ENCODE measurements at places on chromosomes 12 and 14.

DNA sequence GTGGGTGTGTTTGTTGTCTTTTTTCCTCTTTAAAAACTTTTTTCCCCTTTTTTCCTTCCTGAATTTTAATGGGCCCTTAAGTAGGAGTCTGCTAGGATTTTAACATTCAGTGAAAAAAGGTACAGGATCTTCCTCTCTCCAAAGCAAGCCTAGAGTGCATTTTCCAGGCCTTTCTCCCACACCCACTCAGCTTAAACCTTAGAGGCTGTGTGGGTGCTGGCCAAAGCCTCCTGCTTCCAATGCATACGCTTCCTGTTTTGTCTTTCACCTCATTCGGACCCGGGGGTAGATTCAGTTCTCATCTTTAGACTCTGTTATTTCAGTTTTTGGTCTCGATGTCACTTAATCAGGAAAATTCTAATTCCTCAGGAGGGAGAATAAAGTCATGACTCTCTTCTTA, 51.2 kb downstream of the TMEM30B start:
- DNase-seq, result no peak

DNA sequence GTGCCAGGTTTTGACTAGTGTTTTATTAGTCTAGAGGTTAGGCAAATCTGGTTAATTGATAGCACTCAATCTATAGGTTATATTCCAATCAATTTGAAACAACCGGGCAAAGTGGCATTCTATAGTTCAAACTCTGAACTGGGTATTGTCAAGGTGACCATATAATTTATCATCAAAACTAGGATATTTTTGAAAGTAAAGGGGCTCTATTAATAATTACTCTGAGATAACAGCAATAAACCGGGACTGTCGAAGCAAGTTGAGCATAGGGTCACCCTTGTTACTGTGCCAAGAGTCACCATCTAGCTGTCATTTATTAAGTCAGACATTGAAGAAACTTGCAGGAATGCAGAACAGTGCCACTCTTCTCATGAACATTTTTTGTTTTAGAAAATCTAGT, 321.2 kb downstream of the RAD51B start:
- no peak for DNase-seq

GRCh38 chr12:59650588-59651228, 54.9 kb downstream of the SLC16A7 start:
- DNase-seq, result no peak

DNA sequence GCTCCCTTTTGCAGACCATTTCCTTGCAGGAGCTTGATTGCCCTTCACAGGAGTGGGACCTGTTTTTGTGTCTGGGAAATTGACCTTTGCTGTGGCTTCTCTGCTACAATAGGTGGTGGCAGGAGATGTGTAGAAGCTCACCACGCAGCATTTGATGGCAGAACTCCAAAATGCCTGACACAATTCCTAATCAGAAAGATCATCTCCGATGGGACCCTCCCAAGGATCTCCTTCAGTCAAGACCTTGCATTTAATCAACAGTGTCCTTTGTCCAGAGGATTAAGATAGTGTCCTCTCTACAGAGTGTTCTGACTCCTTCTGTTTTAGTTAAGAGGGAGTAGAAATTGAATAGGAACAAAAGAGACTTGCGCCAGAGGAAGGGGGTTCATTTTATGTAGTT, 83.6 kb upstream of the DDHD1 start:
- no peak for DNase-seq

- no peak for DNase-seq
Measured at GRCh38 chr14:76958980-76959710, 69.4 kb downstream of the IRF2BPL start.

DNA sequence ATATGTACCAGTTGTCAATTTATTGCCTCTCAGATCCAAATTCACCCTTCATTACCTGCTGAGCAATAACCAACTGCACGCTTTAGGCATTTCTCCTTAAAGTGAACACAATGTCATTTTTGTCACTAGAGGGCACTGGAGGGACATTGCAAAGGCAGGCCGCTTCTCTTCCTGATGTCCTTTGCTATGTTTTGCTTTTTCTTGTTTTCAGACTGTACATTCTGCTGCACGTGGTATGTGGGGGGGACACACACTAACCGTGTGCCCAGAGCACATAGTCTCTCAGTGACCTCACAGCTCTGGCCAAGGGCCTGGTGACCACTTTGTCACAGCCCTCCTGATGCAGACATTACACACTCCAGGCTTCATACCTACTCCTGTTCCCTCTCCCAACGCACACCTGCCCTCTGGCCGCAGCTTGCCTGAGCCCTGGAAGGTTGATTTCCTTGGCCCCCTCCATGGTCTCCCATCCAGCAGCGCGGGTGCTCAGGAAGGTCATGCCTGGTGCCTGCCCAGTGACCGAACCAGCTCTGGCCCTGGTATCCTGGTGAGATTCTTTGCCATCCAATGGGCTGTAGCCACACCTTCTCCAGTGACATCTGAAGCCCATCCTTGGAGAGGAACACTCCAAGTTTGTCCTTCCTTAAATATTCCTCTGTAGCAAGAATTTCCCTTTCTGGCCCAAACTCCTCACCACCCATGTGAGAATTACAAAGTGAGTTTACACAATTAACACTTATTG, 39.9 kb downstream of the MYO1H start:
- DNase-seq, result no peak

DNA sequence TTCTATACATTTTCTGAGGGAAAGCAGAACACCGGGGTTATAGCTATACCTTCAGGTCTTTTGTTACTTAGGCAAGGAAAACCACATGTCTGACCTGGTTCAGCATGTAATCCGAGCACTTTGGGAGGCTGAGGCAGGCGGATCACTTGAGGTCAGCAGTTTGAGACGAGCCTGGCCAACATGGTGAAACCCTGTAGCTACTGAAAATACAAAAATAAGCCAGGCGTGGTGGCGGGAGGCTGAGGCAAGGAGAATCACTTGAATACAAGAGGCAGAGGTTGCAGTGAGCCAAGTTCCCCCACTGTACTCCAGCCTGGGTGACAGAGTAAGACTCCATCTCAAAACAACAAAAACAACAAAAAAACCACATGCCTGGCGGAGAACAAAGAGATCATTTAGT, 177.6 kb downstream of the ACSS3 start:
- no peak for DNase-seq

All from substantia nigra (tissue), 51 donors.